ENCODE measurements at places on chromosomes 1 and 21.

- H3K36me3 ChIP-seq: peaks cover 17% of the 10 kb centered on the region
- H3K4me3 ChIP-seq: no peak overlapping the region
- H3K27ac ChIP-seq: peak overlapping the region; percentile 30
- no peaks in the 10 kb centered on the region for H3K27me3 ChIP-seq
These were observed 6.2 kb downstream of the ZMYM1 start for GRCh38 chr1:35085421-35085820.

- H3K36me3 ChIP-seq: no peaks in the 10 kb centered on the region
- peak; percentile 19 for DNase-seq
- H3K27ac ChIP-seq: no peak overlapping the region
- no peaks in the 10 kb centered on the region for H3K4me1 ChIP-seq
These were observed 94.7 kb downstream of the DMRTB1 start for GRCh38 chr1:53553734-53554509.

DNA sequence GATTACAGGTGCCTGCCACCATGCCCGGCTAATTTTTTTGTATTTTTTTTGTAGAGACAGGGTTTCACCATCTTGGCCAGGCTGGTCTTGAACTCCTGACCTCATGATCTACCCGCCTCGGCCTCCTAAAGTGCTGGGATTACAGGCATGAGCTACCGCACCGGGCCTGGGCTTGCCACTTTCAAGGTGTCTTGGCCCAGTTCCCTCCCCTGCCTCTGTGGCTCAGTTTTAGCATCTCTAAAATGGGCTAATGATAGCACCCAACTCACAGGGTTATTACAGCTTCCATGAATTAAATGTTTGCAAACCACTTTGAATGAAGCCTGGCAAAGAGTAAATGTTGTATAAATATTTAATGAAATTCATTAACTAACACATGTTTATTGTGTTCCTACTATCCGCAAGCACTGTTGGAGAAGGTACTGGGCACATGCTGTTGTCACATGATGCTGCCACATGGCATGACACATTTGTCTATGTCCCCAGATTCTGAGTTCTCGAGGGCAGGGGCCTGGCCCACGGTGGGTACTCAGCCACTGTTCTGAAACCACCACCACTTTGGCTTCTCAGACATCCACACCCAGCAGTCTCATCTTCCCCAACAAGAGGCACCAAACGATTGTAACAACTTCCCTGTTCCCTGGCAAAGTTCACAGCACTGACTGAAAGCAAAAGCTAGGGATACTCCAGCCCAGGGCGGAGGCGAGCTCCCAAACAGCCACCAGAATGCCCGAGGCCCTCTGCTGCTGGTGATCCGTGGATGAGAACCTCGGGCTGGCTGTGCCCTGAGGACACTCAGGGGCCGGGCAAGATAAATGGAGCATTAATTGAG lies 9.7 kb downstream of the IFFO2 start:
- DNase-seq: no peak
- peaks cover 2% of the 10 kb centered on the region for H3K36me3 ChIP-seq
- peaks cover 48% of the 10 kb centered on the region for H3K4me1 ChIP-seq
- no peak overlapping the region for H3K4me3 ChIP-seq

DNA sequence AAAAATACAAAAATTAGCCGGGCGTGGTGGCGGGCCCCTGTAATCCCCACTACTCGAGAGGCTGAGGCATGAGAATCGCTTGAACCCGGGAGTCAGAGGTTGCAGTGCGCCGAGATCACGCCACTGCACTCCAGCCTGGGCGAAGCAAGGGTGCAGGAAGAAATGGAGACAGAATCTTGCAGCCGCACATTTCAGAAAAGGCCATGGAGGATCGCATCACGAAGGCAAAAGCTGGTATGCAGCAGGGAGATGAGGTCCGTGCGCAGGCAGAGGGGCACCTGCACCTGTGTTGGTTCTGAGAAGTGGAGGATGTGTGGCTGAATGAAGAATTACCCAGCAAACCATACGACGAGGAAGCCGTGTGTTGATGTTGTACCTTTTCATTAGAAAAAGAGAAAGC lies 53.0 kb upstream of the ABCG1 start:
- H3K4me1 ChIP-seq: peaks cover 35% of the 10 kb centered on the region
- H3K4me3 ChIP-seq: no peak overlapping the region

DNA sequence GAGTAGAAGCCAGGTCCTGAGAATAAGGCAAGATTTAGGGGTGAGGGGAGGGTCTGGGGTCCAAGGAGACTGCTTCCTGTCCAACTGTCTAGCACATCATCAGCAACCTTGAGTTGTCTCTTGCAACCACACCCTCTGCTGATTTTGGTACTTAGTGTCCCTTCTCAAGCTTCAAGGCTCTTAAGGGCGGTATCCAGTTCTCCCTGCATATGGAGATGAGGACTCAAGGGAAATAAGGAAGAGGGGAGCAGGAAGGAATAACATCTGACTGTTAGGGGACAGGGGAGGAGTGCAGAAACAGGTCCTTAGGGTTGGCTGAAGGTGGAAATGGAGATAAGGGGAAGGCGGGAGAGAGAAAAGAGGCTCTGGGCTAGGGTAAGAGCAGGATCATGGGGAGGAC lies 12.3 kb downstream of the MYOG start:
- no peak overlapping the region for H3K4me3 ChIP-seq
- H3K36me3 ChIP-seq: peaks cover 29% of the 10 kb centered on the region
- H3K27me3 ChIP-seq: peaks cover 16% of the 10 kb centered on the region
- H3K27ac ChIP-seq: no peak overlapping the region
- DNase-seq: no peak
- H3K4me1 ChIP-seq: peaks cover 8% of the 10 kb centered on the region

DNA sequence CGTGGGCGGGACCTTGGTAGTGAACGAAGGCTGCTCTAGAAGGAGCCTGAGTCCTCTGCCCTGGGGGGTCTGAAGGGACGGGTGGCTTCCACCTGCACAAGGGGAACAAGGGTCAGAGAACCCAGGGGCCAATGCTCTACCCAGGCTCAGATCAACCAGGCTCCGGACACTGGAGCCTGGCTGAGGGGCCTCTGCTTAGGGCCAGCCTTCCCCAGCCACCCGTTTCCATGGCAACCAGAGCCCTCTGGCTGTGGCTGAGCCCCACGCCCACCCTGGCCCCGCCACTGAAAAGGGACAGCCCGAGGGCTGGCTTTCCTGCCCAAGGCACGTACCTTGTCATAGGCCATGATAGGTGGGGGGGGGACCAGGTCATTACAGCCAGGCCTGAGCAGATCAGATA lies 724.6 kb downstream of the PTPRU start:
- no peaks in the 10 kb centered on the region for H3K4me1 ChIP-seq
- no peak overlapping the region for H3K4me3 ChIP-seq
- no peaks in the 10 kb centered on the region for H3K27me3 ChIP-seq
- H3K36me3 ChIP-seq: no peaks in the 10 kb centered on the region
- no peak overlapping the region for H3K27ac ChIP-seq
- no peak for DNase-seq

Data from activated naive CD8-positive, alpha-beta T cell treated with anti-CD3 and anti-CD28 coated beads, Interleukin-2, amount 10 ng/mL, durations not matched to agents 7 days and 5 days (primary cell).